ENCODE measurements at places on chromosomes 6 and 20.

- DNase-seq: no peak
These were observed 96.3 kb downstream of the PREX1 start for GRCh38 chr20:48731536-48731935.

DNA sequence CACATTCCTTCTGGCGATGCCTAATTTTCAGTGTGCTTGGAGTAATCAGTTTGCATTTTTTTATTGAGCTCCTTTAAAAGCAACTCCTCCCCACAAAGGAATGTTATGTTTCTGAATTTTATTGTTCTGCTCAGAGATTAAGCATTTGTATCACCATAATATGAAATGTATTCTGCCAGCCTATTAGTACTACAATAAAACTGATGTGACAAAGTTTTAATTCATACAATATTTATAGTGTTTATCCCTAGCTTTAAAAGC lies 236.9 kb upstream of the ASCC3 start:
- no peak for DNase-seq

- no peak for DNase-seq
These were observed 4.0 kb downstream of the DLL1 start for GRCh38 chr6:170286934-170287265.

- DNase-seq: no peak
These were observed 143.6 kb downstream of the VEGFA start for GRCh38 chr6:43913375-43914271.

GRCh38 chr20:46639587-46639986 lies 11.7 kb downstream of the SLC13A3 start:
- DNase-seq: no peak

- DNase-seq: no peak
These were observed 7.0 kb downstream of the NDUFAF5 start for GRCh38 chr20:13791540-13792459.

DNA sequence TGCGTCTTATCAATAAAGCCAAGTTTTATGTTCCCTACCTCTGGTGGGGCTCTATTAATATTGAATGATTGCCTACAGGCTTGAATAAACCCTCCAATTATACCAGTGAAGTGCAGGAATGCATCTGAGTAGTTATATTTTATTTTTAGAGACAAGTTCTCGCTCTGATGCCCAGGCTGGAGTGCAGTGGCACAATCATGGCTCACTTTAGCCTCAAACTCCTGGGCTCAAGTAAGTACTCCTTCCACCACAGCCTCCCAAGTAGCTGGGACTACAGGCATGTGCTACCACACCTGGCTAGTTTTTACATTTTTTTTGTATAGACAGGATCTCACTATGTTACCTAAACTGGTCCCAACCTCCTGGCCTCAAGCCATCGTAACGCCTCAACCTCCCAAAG lies 26.1 kb upstream of the UBE2J1 start:
- DNase-seq: no peak

DNA sequence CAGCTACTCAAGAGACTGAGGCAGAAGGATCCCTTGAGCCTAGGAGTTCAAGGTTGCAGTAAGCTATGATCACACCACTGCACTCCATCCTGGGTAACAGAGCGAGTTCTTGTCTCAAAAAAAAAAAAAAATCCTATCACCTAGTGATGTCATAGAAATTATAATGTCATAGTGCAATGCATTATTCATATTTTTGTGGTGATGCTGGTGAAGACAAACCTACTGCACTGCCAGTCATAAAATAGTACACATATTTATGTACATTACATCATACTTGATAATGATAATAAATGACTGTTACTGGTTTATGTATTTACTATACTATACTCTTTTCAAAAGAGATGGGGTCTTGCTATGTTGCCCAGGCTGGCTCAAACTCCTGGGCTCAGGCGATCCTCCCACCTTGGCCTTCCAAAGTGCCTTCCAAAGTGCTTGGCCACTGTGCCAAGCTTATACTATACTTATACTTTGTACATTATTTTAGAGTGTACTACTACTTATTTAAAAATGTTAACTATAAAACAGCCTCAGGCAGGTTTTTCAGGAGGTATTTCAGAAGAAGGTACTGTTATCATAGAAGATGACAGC lies 26.6 kb downstream of the ENPP3 start:
- no peak for DNase-seq

GRCh38 chr6:100335991-100336390 lies 128.7 kb downstream of the SIM1 start:
- no peak for DNase-seq

GRCh38 chr20:58557733-58558342 lies 42.6 kb upstream of the APCDD1L start:
- DNase-seq: no peak

GRCh38 chr6:164469276-164469949 lies 840.0 kb downstream of the C6orf118 start:
- no peak for DNase-seq

GRCh38 chr20:58784321-58785074 lies 66.2 kb downstream of the GNAS-AS1 start:
- DNase-seq: no peak

- no peak for DNase-seq
These were observed 2.7 kb downstream of the KCNS1 start for GRCh38 chr20:45098103-45098773.

DNA sequence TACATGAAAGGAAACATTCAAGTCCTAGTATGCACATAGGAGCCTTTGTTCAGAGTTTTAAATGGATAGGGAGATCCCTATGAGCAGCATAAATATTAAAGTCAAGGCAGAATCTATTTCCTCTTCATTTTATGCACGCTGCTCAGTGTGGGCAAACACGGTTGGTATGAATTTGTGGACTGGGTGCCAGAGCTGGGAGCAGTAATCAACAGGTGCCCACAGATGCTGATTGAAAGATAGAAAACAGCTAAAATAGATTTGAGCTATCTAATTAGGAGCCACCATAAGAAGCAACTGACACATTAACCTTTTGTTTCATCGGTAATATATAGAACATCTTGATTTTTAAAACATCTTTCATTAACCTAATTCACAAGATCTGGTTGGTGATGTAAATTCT lies 175.5 kb downstream of the EYS start:
- DNase-seq: no peak

- no peak for DNase-seq
These were observed 200.1 kb downstream of the HIVEP2 start for GRCh38 chr6:142744836-142745235.

DNA sequence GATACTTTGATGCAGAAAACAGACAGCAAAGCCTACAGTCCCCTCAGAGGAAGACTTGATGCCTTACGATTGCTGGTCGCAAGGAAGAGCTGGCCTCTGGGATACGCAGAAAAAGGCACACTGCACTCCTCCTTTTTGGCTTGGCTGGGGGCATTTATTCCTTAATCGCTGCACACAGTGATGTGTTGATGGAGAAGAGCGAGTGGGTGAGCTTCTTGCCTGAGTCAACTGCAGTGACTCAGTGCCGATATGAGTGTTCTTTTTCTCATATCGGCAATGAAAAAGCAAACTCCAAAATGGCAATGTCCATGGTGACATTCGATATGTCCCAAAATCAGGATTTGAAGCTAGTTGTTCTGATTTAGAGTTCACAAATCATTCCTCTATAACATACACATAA lies 794.8 kb downstream of the HACE1 start:
- no peak for DNase-seq

DNA sequence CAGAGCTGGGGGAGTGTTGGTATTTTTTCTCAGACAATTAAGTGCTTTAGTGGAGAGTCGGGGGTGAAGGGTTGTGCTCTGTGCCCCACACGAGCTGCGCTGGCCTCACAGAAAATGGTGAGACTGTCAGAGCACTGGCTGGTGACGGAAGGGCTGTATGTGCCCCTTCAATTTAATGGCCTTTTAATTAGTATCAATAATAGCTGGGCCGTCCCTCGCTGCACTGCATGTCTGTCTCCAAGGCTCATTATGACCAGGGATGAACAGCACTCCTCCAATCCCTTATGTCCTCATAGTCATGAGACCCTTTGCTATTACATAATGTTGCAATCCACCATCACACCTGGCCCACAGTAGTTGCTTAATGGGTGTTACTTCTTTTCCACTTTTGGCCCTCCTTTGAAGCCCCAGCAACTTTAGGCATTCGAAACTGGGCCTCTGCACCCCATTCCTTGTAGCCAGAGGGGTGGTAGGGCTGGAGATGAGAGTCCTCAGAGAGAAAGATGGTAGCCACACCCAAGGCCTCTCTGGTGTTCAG lies 9.5 kb upstream of the RALY start:
- DNase-seq: no peak

GRCh38 chr6:75126518-75126917 lies 79.3 kb downstream of the COL12A1 start:
- DNase-seq: no peak

GRCh38 chr20:33789109-33789857 lies 21.9 kb upstream of the CHMP4B start:
- no peak for DNase-seq

GRCh38 chr6:42336431-42336830 lies 115.3 kb downstream of the TRERF1 start:
- no peak for DNase-seq

DNA sequence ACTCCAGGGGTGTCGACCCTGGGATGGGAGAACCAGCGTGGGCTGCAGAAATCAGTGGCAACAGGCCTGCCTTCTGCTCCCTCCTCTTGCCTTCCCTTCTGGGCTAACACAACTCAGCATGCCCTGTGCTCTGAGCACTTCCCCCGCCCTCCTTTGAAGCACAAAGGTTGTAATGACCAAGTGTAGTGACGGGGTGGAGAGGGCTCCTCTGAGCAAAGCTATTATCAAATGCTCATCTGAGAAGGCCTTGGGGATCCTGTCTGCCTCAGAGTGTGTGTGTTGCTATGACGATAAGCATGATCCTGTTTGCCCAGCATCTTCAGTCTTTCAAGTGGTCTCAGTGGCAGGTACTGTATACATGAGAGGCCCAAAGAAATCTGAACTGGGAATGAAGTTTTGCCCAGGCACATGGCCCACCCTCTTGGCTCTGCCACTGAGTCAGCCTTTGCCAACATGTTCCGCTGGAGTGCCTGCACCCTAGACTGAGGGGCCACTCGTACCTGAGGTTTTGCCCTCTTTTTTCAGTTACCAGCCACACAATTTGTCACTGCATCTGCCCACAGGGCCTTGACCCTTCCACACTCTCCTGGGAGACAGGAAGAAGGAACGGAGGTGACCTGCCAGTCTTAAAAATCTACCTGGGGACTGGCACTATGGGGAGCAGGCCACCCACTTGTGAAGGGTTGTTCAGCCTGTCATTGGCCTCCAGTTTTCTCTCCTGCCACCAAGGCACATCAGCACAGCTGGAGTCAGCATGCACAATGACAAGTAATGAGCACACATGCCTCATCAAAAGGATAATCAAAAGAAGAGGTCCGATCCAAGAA lies 74.5 kb downstream of the GFOD1 start:
- DNase-seq: peak; percentile 6

GRCh38 chr20:10603971-10604864 lies 69.6 kb downstream of the JAG1 start:
- DNase-seq: no peak

DNA sequence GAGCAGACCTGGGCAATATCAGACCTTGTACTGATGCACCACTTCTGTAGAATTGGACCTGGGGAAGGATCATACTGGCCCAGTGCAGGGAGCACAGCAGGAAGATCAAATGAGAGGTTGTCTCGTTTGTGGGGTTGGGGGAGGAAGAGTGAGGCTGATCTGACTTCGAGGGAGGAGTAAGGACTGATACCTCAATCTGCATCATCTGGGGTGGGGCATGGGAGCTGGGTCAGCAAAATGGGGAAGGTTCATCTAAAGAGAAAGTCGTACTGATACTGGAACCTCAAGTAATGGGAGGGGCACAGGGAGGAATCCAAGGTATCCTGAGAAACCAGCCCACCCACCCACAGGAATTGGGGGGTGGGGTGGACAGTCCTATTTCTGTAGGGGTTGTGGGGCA lies 3.7 kb downstream of the RNF39 start:
- DNase-seq: no peak

DNA sequence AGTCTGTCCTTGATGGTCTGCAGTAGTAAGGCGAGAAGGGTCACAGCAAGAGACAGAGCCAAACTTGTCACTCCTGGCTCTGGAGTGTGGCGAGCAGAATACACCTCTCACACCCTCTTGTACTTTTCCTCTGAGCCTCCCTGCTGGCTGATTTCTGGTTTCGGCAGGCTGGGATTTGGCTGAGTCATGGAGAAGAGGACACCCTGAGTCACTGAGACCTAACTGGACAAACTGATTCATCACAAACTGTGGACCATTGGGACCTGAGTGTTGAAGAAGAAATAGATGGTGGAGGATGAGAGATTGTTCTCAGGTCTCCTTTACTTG lies 101.7 kb downstream of the F13A1 start:
- no peak for DNase-seq

GRCh38 chr6:53979468-53980067 lies 131.7 kb upstream of the MLIP start:
- DNase-seq: no peak

DNA sequence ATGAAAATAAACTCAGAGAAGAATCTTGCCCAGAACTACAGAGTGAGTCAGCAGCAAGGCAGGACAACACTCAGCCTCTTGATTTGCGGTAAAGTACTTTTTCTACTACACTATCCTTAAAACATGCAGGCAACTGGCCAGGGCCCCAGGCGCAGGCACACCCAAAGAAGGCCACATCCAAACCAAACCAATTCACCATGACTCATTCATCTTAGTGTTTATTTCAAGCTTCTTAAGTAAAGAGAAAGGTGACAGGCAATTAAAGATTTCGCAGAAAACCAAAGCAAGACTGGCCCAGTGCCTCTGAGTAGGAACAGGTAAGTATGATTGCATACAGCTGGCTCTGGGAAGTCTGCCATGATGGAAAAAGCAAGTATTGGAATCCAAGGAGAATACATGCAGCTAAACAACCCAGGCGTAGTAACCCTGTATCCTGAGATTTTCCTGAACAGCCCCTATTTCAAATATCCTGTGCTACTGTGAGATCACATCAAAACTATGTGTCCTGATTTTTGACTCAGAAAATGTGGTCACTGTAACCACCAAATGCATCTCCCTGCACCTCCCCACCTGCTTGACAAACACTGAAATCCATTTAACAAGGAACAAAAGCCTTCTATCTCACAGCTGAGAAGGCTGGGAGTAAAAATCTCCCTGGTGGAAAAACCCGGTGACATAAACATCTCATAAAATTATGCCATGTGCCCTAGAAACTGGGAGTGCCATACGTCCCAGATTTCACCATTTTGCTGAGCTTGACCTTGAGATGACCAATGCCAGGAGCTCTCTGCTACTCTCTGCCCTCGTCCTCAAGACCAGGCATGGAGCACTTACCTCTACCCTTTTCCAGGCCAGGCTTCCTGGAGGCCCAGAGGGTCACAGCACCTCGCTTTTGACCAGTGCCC lies 12.4 kb downstream of the WFDC3 start:
- no peak for DNase-seq

GRCh38 chr6:100427452-100427851 lies 37.3 kb downstream of the SIM1 start:
- DNase-seq: no peak

GRCh38 chr6:6806844-6807518 lies 218.5 kb downstream of the LY86 start:
- DNase-seq: no peak

All from NCI-H1092 treated with DMSO at 0.1 percent for 48 hours (cell line).